ENCODE measurements at places on chromosomes 7 and 10. TPM values are rescaled to one million over a fixed set of nuclear protein-coding genes. Genes with fewer than 3 reads are reported as not detected.

The CALCR gene
- 0.23 TPM for total RNA-seq

The HHEX gene
- 2.6 TPM for total RNA-seq

GRCh38 chr10:130960531-130960930, 351.0 kb downstream of the TCERG1L start:
- DNase-seq: no peak

DNA sequence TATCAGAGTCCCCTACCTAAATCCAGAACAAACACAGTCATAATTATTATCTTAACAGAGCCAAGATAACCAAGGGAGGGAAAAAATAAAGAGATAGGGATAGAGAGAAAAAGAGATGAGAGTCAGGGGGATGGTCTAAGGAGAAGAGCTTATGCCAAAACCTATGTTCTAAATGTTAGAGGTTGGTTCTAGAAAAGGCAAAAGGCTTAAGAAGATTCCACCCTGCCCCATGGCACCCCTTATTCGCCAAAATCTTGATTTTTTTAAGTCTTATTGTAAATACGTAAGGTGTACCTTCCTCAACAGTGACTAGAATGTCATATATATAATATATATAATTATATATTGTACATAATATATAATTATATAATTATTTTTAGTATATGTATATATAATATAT, 29.6 kb upstream of the CTNNA3 start:
- no peak for DNase-seq

DNA sequence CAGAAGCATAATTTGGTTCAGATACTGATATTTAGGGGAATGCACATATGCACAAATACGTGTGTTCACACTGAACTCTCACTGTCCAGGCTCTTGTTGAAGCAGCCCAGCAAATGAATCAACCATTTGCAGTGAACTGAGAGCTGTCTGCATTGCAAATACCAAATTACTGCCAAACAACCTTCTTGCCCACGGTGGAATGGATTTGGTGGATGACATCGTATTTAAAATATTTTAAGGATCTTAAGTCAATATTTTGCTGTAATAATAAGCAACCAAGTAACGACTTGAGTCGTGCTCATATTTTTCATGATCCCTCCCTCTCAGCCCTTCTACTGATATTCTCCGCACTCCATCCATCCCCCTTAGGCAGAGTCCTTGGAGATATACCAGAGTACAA, 107.9 kb upstream of the FEZF1 start:
- no peak for DNase-seq

GRCh38 chr10:91511549-91512330, 101.6 kb downstream of the HECTD2 start:
- no peak for DNase-seq

- no peak for DNase-seq
These were observed 54.0 kb downstream of the MTURN start for GRCh38 chr7:30188811-30189210.
